ENCODE measurements at places on chromosomes 1 and 21.

DNA sequence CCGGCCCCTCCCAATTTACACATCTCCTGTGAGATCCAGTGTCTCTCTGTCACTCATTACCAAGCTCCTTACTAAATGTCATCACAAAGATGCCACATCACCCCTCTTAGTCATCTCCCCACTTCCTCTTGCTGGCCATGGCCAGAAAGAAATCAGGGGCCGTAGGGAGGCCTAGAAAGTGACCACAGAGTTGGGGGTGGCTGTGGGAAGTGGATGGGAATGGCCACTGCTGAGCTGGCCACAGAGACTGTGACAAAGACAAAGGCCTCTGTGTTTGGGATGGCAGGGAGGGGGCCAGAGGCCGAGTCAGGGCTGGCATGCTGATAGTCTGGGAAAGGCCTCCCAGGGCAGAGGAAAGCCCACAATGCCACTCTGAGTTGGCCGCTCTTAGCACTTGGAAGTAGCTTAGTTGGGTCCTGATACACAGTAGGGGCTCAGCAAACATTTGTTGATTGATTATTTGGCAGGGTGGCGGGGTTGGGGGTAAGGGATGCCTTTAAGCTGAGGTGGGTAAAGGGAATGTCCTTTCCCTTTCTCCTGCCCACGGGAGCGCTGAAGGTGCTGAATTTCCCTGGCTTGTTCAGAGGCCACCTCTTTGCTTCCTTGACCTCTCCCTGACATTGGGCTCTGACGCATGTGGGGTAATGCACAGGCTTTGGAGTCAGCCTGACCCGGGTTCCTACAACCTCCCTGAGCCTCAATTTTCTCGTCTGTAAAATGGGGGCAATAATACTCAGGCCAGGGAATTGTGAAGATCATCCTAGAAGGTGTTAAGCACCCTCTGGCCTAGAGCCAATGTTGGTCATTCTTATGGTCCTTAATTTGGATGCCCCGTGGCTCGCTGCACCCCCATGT is 13.2 kb downstream of the NAV1 start:
- DNase-seq, result no peak

GRCh38 chr1:180956028-180956640 is 43.4 kb downstream of the KIAA1614 start:
- no peak for DNase-seq

DNA sequence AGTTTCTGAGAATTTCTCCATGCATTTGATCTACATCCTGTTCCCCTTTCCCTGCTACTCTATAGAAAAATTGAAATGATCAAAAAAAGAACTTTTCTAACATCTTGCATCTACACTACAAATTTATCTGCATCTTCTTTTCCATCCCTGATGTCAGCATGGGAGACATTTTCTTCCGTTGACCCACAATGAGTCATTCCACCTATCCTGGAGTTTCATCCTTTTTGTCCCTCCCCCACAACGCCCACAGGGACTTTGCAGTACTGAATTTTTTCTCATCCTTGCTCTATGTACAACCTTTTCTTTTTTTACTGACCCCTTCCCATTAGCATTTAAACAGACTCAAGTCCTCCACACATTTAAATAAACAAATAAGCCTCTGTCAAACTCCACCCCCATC is 112.2 kb upstream of the MROH9 start:
- no peak for DNase-seq

- DNase-seq, result no peak
Measured at GRCh38 chr1:87957331-87957730, 628.7 kb downstream of the LMO4 start.

- DNase-seq, result no peak
Measured at GRCh38 chr1:24915816-24916602, 14.1 kb downstream of the RUNX3 start.

DNA sequence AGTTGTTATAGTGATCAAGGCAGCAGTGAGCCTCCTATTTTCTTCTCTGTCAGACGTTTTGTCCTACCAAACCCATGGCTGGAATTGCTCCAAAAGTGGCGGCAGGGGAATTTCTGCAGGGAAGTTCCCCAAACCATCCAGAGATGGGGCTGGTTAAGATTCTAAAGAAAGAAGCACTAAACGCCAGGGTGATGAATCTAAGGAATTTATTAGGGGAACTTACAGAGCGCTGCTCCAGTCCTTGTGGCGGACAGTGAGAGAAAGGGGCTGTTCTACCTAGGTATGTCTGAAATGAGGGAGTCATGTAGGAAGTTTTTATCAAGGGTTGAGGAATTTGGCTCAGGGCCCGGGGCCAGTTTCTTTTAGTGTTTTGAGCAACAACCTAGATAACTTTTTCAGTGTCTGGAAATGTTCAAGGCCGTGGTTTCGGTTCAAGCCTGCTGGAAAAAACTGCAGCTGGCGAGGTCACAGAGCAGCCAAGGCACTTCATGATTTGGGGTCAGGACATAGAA is 222.4 kb upstream of the B3GALT2 start:
- no peak for DNase-seq

GRCh38 chr21:42734323-42734971 is 81.0 kb downstream of the PDE9A start:
- no peak for DNase-seq

DNA sequence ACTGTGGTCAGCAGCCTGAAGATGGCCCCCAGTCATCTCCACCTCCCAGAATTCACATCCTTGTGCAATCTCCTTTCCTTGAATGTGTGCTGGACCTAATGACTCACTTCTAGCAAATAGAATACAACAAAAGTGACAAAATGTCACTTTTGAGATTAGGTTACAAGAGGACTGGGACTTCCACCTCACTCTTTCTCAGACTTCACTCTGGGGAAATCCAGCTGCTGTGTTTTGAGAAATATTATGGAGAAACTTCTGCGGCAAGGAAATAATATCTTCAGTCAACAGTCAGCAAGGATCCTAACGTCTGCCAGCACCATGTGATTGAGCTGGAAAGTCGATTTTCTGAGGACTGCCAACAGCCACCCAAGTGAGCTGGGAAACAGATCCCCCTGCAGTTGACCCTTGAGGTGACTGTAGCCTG is 70.5 kb upstream of the GADD45A start:
- DNase-seq, result no peak

GRCh38 chr1:242842094-242842493 is 317.6 kb upstream of the PLD5 start:
- DNase-seq, result no peak

GRCh38 chr21:45554477-45555175 is 12.4 kb upstream of the SLC19A1 start:
- DNase-seq, result peak; percentile 85

DNA sequence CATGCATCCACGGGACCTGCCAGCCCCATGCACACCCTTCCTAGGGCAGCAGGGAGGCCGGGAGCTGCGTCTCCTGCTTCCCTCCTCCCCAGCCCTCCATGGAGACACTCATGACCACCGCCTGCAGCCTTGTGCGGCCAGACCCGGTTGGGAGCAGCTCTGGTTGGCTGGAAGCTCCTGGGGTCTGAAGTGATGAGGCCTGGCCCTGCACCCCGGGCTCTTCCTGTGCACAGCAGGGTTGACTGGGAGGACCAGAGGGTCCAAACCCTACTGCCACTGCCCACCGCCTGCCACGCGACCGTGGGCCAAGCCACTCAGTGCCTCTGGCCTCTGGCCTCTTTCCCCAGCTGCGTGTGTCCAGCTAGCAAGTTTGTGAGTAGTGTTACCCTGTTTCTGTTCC is 111.1 kb upstream of the COL6A1 start:
- DNase-seq, result no peak

- DNase-seq, result no peak
Measured at GRCh38 chr1:15406614-15407559, 2.8 kb upstream of the EFHD2 start.

DNA sequence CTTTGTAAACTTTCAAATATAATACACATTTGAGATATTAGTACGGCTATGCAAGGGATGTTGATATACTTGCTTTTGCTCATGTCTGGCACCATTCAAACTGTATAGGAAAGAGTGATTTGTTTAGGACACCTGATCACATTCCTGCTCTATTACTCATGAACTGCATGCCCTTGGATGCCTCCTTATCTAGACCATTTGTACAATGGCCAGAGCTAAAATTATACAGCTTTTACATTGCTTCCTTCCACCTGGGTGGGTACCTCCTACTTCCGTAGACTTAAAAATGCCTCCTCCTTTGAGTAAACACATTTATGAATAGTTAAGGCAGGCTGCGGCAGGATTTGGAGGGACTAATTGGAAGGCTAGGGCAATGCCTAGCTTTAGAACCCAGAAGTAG is 85.4 kb upstream of the PBX1 start:
- DNase-seq, result no peak

DNA sequence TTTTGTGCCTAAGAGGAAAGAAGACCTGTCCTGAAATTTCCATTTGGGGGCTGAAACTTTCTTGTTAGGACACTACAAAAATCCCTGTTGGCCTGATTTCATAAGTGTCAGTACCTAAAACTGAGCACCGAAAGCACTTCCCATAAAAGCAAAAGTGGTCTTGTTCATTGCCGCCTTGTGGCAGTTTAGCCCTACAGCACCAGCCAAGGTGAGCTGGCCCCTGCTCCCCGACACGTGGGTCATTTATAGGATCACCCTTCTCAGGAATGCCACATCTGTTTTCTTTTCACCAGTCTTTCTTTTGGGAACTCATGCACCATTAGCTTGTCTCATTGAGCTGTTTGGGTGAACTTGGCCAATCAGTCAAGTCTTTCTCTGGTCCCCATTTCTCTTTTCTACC is 155.8 kb upstream of the KAZN start:
- DNase-seq, result no peak

DNA sequence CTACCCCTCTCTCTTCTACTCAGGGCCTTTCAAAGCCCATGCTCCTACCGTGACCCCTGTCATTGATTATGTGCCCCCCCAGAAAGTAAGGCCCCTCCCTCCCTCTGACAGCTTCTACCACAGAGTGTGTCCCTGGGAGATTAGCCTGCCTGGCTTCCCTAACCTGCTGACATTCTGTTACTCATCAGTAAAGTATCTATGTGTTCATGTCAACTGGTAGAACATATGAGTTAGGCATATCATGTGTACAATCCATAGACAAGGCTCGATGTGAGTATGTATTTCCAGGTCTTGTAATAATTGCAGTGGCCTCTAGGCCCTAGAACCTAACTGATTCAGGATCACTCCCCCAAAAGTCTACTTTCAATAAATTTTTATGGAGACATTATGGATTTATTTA is 120.0 kb downstream of the GIPC2 start:
- DNase-seq, result no peak

DNA sequence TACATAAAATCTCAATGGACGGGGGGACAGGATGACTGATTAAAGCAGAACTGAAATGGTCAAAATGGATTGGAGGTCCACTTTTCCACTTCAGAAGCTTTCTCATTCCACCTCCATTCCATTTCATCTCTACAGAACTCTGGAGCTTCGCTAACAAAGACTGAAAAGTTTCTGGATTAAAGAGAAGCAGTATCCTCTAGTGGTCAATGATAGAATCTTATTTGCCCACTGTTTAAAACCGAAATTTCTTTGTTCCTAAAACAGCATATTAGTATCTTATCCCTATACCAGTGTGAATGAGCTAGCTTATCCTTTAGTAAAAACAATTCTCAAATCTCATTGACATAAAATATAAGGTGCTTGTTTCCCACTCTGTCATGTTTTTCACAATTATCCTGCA is 890.6 kb downstream of the KCNT2 start:
- DNase-seq, result no peak

DNA sequence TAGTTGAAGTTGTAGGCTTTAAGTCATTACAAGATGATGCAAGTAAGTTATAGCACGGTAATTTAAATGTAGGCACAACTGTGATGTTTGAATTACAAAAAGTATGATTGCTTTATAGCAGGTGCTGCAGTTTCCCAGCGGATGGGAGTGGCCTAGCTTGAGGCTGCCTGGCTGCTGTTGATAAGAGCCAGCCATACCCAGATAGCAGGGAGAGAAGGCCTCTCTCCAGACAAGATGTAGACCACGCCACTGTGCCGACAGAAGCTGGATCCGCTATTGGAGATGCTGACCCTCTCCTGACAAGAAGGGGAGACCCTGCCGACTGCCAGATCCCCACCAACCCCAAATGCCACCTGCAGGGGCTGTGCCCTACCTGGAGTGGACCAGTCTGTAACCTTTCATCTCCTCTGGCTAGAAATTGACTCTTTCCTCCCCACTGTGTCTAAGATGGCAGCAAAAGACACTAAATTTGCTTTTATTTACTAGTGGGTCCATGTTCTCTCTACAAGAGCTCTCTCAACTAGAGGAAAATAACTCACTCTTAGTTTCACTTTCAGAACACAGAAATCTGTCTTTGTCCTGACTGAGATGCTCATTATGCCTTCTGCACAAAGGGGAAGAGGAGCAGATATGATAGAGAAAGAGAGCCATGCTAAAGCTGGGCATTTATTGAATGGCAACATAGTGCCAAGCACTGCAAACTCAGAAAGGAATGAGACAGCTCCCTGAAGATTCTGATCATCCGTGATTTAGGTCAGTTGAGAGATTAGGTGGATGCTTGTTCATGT is 127.9 kb downstream of the URB2 start:
- DNase-seq, result no peak

GRCh38 chr1:206864939-206865671 is at the start of gene IL20:
Gene IL20, plus strand, starts transcription at chr1:206865623. Its CDS starts 230 bp downstream, at chr1:206865853.
- DNase-seq, result peak; percentile 84

- no peak for DNase-seq
Measured at GRCh38 chr1:27596986-27597385, 7.0 kb downstream of the AHDC1 start.

DNA sequence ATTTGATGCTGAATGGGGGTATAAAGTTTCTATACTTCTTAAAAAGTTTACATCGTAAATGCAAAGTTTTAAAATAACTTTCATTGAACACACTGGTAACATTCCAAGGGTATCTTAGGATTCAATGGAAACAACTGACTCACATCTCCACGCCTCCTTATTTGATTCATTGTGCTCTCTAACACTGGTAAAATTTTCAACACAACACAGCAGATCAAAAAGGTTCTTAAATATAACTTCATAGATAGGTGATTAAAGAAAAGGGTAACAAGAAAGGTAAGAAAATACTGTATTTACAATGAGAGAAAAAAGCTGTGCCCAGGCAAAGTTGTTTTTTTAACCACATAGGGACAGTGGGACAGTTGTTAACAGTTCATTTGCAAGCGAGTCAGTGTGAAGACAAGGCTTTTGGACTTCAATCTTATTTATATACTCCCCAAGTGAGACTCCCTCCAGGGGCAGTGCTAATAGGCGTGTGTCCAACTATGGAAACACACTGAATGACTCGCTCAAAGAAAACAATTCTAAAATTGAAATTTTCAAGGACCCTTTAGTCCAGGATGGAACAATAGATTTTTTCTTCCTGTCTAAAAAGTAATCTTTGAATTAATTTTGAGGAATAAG is 140.5 kb downstream of the TIAM1 start:
- DNase-seq, result no peak

GRCh38 chr21:33057385-33057940 is 12.5 kb upstream of the OLIG1 start:
- DNase-seq, result no peak

GRCh38 chr1:163036671-163037070 is 32.5 kb upstream of the RGS4 start:
- no peak for DNase-seq

DNA sequence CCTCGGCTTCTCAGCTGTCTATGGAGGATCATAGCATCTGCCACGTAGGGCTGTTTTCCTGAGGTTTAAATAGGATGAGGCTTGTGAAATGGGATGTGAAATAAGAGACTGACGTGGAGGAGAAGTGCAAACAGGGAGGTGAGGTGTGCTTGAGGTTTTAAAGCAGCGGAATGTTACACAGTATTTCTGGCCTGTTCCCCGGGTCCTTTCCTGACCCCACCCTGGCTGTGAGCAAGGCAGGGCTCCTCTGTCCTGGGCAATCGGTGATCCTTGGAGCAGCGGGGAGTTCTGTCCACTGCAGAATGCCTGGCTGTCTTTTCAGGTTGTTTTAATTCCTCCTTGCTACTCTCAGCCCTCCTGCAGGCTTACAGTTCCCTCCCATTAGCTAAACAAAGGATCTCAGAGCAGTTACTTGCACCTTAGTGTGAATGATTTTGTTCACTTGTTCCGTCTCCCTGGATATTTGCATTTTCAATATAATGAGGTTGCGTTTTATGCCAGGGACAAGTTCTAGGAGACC is 38.6 kb downstream of the LHX4 start:
- DNase-seq, result no peak
